ENCODE measurements at places on chromosomes 7 and 10.

- DNase-seq, result no peak
Observed at GRCh38 chr10:98340261-98340939, 72.4 kb upstream of the LOXL4 start.

GRCh38 chr7:50661345-50662040 lies 96.3 kb upstream of the DDC start:
- no peak for DNase-seq

DNA sequence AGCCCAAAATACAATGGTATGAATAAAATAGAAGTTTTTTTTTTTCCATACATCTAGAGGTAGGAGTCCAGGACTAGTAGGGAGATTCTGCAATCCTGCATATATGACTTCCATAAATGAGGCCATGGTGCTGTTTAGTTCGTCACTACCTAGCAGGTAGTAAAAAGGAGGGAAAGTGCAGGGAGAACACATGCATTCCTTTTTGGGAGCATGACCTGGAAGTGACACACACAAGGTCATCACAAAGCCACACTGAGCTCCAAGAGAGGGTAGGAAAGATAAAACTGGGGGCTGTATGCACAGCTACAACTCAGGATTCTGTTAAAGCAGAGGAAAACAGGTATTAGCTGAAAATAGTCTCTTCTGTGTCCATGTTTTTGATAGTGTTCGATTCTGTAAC lies 2.2 kb downstream of the CROT start:
- DNase-seq, result no peak

DNA sequence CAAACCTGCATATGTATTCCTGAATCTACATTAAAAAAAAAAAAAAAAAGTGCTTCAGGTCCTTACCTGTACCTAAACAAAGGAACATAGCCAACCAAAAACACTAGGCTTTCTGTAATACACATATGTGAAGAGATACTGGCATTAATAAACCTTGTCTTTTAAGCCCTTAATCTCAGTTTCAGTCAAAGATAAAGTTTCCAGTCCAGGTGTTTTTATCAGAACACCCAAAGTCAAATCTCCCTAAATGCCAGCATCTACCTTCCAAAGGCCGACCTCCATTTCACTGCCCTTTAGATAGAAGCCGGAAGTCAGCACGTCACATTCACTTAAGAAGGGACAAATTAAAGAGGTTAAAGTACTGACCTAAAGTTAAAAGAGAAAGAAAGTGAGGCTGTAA lies 79.8 kb upstream of the NEBL start:
- DNase-seq, result no peak

DNA sequence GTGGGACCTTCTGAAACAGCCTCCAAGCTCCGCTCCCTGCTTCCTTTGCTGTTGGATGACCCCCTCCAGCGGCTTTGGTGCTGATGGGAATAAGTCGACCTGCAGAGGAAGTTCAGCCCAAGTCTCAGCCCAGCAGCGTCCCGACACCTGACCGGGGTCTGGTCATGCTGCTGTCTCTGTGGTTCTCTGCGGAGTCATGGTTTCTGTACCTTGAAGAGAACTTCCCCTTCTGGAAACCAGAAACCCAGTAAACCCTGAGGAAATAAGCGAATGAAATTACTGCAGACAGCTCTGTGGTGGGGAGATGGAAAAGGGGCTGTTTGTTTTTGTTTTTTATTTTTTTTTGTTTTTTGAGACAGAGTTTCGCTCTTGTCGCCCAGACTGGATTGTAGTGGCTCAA lies 18.3 kb upstream of the ZNF12 start:
- no peak for DNase-seq

DNA sequence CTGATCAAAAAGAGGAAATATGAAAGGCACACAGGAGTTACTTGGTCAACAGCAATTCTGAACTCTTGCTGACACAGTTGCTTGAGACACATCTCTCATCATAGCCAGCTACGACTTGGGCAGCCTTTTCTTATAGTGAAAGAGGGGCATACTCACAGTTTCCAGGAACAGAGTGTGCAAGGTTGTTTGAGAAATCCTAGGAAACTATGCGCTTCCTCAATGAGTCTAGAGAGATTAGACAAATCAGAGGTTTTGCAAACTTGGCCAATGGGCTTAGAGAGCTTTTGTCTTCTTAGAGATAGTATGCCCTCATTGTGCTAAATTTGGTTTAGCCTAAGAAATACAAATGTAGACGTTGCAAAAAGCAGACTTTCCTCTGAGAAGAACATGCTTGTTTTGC lies 370.4 kb downstream of the HGF start:
- DNase-seq, result no peak

DNA sequence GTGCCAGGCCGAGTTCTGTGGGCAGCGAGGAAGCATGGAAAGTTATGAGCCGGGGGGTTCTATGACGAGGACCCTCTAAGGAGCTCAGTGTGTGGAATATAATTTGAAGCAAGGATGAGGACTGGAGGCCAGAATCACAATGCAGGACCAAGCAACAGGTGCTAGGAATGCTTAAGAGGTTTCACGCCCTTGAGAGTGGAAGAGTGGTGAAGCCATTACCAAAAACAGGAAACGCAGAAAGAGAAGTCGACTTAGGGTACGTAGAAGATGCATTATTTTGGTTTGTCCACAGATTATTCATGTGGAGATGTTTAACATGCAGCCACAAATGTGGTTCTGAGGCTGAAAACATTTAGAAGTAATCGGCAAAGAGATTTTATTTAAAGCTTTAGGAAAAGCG lies 78.7 kb downstream of the PIP4K2A start:
- no peak for DNase-seq

- DNase-seq, result no peak
Observed at GRCh38 chr10:132449051-132449810, 52.2 kb downstream of the PWWP2B start.
